Activated T-helper 1 cell treated with anti-CD3 and anti-CD28 coated beads, Interleukin-12 subunit alpha, Interleukin-12 subunit beta, Interleukin-2, Interleukin-4 antibody, amounts not matched to agents 30 ng/mL and 10 ng/mL and 1 ng/mL, durations not matched to agents 14 hours and 24 hours and 36 hours (primary cell): ENCODE measurements at places on chromosomes 7 and 10. TPM values are rescaled to one million over a fixed set of nuclear protein-coding genes. Genes with fewer than 3 reads are reported as not detected.

SPDYE2 gene
- total RNA-seq = not detected in 2 replicates

GRCh38 chr10:88565072-88565471, 18.0 kb downstream of the RNLS start:
- H3K36me3 ChIP-seq = no peaks in the 10 kb centered on the region
- no peak overlapping the region for H3K4me3 ChIP-seq
- peaks cover 4% of the 10 kb centered on the region for H3K4me1 ChIP-seq
- peaks cover 18% of the 10 kb centered on the region for H3K27me3 ChIP-seq

FAM25A gene
- not detected in 2 replicates for total RNA-seq

SKIDA1 gene
- 0.05 and 0.15 TPM in 2 replicates for total RNA-seq

CPA2 gene
- not detected in 2 replicates for total RNA-seq

GRCh38 chr7:37000511-37000910, 276.2 kb upstream of the AOAH start:
- no peak for DNase-seq
- peaks cover 25% of the 10 kb centered on the region for H3K36me3 ChIP-seq
- H3K27ac ChIP-seq = no peak overlapping the region
- H3K27me3 ChIP-seq = no peaks in the 10 kb centered on the region
- no peaks in the 10 kb centered on the region for H3K4me1 ChIP-seq
- no peak overlapping the region for H3K4me3 ChIP-seq

DNA sequence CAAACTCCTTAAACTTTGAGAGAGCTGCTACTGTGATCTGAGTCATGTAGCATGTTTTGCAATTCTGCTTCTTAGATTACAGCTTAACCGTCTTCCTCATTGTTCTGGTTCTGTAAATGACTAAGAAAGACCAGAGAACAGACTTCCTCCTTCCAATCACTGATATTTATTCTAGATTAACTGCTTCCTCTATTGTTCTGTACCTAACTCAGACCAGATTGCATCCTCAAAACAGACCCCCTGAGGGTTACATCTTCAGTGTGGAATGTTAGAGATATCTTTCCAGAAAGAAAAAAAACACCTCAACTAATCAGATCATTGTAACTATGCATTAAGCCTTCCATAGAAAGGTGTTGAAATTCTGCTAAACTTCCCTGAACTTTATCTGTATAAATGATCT, 5.7 kb upstream of the PIP start:
- no peak overlapping the region for H3K4me3 ChIP-seq
- no peaks in the 10 kb centered on the region for H3K36me3 ChIP-seq
- H3K27ac ChIP-seq = no peak overlapping the region
- H3K27me3 ChIP-seq = peaks cover 6% of the 10 kb centered on the region
- H3K4me1 ChIP-seq = no peaks in the 10 kb centered on the region

DNA sequence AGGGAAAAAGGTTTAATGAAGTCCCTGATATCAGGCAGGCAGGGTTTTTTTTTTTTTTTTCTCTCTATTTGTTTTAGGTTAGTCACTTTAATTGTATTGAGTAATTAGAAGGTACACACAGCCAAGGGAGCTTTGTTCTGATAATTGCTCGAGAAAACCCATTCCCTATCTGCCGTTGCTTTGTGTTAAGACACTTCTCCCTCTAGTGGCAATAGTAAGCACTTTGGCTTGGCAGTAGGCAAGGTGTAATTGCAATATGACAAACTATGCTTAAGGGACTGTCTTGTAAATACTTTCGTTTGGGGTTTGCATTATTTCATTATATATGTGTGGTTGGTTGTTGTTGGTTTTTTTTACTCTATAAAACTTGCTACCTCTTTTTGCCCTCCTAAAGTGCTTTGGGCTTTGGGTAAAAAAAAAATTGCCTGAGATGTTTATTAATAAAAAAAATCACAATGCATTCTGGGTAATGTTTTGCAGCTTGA, 113.4 kb downstream of the BTRC start:
- peak; percentile 19 for DNase-seq
- no peak overlapping the region for H3K27ac ChIP-seq
- H3K4me3 ChIP-seq = no peak overlapping the region

DNA sequence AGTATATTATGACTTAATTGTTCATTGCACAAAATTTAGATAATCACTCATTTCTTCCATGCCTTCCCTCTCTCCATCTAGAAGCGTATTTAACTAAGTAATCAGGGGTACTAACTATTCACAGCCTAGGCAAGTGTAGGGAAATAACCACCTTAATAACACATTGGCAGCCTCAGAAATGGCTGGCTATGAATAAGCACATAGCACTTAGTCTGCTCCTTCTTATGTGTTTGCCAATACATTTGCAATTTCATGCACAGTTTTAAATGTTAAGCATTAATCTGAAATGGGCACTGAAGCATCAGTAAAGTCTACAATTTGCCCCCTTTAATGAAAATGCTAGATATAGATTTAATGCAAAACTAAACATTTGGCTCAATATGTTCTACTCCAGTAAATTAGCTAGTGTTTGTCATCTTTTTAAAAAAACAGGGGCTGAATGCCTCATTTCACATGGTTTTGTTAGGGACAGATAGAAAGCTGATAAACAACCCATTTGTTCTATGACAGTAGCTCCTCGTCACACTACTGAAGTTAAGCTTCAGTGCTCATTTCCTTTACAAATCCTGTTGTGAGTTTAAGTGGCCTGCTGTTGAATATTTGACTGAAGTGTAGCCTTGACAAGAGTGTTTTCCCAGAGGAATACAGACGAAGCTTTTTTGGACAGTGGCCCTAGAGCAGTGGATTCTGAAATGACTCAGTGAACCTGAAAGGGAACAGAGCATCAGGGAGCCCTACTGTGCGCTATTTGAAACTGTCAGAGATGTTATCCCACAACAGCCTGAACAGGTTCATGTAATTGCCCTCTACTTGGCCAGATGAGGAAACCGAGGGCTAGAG, 30.5 kb downstream of the HHEX start:
- no peaks in the 10 kb centered on the region for H3K36me3 ChIP-seq
- no peak overlapping the region for H3K27ac ChIP-seq
- DNase-seq = no peak

ADCYAP1R1 gene
- total RNA-seq = not detected in 2 replicates

GRCh38 chr10:27345455-27345920, 104.9 kb upstream of the ACBD5 start:
- no peak for DNase-seq
- no peaks in the 10 kb centered on the region for H3K36me3 ChIP-seq
- no peak overlapping the region for H3K4me3 ChIP-seq
- H3K4me1 ChIP-seq = peaks cover 23% of the 10 kb centered on the region
- H3K27ac ChIP-seq = peak overlapping the region; percentile 49

OR2A12 gene
- not detected in 2 replicates for total RNA-seq

GRCh38 chr7:11430112-11430511, 401.9 kb downstream of the THSD7A start:
- H3K4me3 ChIP-seq = no peak overlapping the region
- H3K36me3 ChIP-seq = no peaks in the 10 kb centered on the region
- no peaks in the 10 kb centered on the region for H3K27me3 ChIP-seq
- no peak for DNase-seq

- no peaks in the 10 kb centered on the region for H3K4me1 ChIP-seq
- H3K27me3 ChIP-seq = peaks cover 1% of the 10 kb centered on the region
- H3K4me3 ChIP-seq = no peak overlapping the region
- no peak overlapping the region for H3K27ac ChIP-seq
- DNase-seq = no peak
These were observed 23.4 kb downstream of the ADRA2A start for GRCh38 chr10:111100198-111100597.

DNA sequence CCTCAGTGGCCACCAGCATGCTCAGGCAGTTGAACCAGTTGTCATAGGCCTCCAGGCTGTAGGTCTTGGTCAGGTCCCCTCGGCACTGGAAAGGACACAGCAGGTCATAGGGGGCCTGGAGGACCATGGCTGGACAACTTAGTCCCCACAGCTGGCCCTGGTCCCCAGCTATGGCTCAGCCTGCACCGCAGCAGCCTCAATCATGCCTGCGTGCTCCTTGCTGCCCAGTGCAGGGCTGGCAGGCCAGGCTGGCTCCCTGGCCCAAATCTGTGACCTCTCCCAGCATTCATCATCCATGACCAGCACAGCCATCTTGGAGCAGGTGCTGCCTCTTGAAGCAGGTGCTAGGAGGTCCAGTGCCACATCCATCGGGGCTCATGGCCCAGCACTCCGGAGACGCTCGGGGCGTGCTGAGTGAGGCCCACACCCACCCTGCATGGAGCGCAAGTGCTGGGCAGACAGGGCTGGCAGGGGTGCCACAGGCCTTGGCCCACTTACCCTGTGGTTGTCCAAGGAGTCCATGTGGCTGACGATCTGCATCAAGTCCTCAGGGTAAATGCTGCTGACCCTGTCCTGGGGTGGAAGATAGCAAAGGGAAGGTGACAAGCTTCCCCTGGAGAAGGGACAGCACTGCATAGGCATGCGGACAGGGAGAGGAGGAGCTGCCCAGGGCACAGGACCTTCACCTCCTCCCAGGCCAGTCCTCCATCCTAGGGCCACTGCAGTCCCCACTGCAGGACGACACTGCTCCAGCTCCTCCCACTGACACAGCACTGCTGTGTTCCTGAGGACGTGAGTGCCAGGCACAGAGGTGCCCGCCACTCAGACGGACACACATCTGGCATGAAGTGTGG, 61.7 kb downstream of the CSGALNACT2 start:
- no peaks in the 10 kb centered on the region for H3K27me3 ChIP-seq
- no peaks in the 10 kb centered on the region for H3K36me3 ChIP-seq
- H3K4me1 ChIP-seq = no peaks in the 10 kb centered on the region
- DNase-seq = no peak
- H3K27ac ChIP-seq = no peak overlapping the region

AKR1C8 gene
- 0.22 and 0.34 TPM in 2 replicates for total RNA-seq

STEAP2 gene
- total RNA-seq = 0.05 TPM in 1 of 2 replicates, not detected in the other

WEE2 gene
- total RNA-seq = 0.10 and 0.12 TPM in 2 replicates

FOXL3 gene
- not detected in 2 replicates for total RNA-seq

DNA sequence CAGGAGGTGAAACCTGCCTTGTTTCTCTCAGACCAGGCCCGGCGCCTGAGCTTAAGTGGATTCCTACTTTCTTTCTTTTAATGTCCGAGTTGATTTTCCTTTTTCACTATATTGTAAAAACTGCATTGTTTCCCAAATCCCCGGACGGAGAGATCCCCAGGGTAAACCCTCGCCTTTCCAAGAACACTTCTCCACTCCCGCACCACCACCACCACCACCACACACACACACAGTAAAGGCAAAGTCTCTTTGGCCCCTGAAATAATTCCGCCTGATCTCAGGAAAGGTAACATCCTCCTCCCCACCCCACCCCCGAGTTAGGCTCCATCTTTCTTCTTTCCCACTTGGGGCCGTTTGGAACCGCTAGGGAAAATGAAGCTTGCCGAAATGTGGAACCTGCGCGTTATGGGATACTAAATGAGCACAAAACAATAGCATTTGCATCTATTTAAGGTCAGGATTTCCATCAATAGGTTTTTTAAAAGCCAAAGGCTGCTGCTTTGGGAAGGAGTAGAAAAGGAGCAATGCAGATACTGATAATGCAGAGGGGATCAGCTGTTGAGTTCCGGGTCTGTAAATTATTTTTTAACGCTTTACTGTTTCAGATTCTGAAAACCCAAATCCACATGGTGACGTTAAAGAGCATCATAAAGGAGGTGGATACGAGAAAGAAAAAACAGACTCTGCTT, 2.5 kb downstream of the HPSE2 start:
- no peak overlapping the region for H3K27ac ChIP-seq
- DNase-seq = no peak

DNA sequence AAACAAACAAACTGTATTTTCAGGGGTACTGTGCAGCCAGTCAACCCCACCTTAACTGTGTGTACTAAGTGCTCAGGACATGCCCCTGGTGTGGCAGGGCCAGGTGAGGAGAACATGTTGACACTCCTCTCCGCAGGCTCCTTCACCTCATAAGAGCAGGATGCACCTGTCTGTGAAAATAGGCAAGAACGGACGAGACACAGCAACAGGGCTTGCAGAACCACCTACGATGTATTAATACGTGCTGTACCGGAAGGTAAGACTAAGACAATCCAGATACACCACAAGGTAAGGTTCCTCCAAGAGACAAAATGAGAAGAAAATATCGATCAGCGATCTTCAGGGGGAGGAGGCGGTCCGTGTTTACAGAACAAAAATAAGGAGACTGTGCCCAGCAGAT, 65.8 kb upstream of the CAMK2B start:
- no peaks in the 10 kb centered on the region for H3K4me1 ChIP-seq
- no peak overlapping the region for H3K4me3 ChIP-seq
- no peaks in the 10 kb centered on the region for H3K27me3 ChIP-seq
- peaks cover 11% of the 10 kb centered on the region for H3K36me3 ChIP-seq

PNLIPRP2 gene
- not detected in 2 replicates for total RNA-seq

DNA sequence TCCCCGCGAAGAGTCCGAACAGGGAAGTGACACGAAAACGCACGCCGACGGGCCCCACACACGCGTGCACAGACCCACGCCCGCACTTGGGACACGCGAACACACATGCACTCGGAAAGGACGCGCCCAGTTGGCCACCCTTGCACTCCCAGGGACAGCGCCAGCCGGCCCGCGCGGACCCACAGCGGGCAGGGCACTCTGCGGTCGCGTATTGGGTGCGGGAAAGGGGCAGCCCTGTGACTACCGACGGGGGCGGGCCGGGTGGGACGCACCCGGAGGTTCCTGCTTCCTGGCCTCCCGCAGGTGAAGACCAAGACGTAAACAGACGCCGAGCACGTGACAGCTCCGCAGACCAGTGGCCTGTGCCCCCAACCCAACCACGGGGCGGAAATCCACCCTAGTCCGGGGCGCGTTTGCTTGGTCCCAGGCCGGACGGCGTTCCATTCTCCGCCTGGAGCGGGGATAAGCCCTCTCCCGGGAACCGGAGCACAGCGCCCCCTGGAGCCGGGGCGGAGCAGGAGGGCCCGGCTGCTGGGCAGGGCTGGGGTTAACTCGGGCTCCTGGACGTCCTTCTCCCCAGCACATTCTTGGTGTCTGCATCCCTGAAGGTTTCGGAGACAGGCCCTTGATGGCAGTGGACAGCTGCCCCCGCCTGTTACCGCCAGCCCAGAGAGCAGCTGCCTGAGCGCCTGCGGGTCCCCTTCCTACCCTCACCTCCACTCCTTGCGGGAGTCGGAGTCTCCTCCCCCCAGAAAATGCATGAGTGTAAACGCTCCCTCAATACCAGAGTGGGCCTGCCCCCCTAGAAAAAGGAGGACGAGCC, 2.0 kb upstream of the LZTS2 start:
- peaks cover 4% of the 10 kb centered on the region for H3K27me3 ChIP-seq
- DNase-seq = peak; percentile 71
- peak overlapping the region; percentile 88 for H3K4me3 ChIP-seq
- peaks cover 22% of the 10 kb centered on the region for H3K36me3 ChIP-seq
- H3K27ac ChIP-seq = peak overlapping the region; percentile 92
